ENCODE measurements at places on chromosomes 16 and 17. TPM values are rescaled to one million over a fixed set of nuclear protein-coding genes. Genes with fewer than 3 reads are reported as not detected.

Gene BEAN1
- total RNA-seq, result 3.3 TPM

Gene KRT20
- not detected for total RNA-seq

Gene KRTAP1-1
- not detected for total RNA-seq

Gene FBXO39
- not detected for total RNA-seq

Gene KRT31
- total RNA-seq, result not detected
